ENCODE measurements at places on chromosomes 7 and 10.
A peak's percentile ranks its signal among the peaks of the same experiment; 100 is the strongest.

- peak; percentile 25 for DNase-seq
These were observed 91.0 kb upstream of the NFE2L3 start for GRCh38 chr7:26060733-26061677.

DNA sequence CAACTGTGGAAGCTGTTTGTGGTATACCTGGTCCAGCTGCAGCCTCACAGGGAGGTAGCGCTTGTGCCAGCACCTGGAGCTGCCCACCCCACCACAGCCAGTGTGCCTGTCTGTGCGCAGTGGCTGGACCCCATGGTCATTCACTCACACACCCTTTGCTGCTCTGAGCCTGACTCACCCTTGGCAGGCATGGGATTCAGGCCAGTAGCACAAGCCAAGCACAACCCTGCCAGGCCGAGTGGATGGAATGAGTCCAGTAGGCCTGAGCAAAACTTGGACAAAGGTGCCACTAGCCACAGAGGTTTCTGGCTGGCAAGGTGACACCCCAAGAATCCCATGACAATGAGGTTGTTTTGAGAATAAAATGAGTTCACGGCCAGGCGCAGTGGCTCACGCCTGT, 19.0 kb downstream of the RBM48 start:
- no peak for DNase-seq

DNA sequence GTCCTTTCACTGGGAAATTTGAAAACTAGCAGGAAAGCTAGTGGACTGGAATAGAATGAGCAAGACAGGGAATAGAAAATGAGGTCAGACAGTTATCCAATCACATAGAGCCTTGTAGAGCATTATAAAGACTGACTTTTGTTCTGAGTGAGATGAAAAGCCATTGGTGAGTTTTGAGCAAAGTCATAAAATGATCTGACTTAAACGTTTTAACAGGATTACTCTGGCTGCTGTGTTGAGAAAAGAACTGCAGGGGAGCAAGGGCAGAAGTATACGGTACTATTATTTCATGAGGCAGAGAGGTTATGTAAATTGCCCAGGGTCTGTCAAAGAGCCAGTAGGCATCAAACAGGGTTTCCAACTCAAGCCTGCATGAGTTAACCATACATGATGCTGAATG, 393.4 kb downstream of the TFEC start:
- DNase-seq, result no peak

GRCh38 chr7:12686891-12687717, at the start of gene ARL4A:
Gene ARL4A, plus strand, starts transcription at chr7:12687633. Its CDS starts 622 bp downstream, at chr7:12688255.
- peak; percentile 99 for DNase-seq

DNA sequence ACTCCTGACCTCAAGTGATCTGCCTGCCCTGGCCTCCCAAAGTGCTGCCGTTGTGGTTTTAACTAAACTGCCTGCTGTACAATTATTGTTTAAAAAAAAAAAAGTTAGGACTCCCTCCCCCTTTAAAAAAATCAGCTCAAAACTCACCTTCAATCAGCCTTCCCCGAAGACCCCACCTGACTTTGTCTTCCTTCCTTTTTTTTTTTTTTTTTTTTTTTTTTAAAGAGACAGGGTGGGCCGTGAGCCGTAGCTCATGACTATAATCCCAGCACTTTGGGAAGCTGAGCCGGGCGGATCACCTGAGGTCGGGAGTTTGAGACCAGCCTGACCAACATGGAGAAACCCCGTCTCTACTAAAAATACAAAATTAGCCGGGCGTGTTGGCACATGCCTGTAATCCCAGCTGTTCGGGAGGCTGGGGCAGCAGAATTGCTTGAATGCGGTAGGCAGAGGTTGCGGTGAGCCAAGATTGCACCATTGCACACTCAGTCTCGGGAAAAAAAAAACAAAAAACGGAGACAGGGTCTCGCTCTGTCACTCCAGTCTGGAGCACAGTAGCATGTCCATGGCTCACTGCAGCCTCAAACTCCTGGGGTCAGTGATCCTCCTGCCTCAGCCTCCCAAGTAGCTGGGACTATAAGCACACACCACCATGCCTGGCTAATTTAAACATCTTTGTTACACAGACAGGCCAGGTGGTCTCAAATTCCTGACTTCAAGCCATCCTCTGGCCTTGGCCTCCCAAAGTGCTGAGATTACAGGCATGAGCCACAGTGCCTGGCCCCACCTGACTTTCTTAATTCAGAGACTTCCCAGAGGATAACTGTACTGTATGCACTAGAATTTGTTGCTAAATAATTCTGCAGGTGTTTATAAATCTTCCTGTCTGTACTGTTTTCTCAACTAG, 3.2 kb downstream of the FIS1 start:
- no peak for DNase-seq

GRCh38 chr7:92697414-92697813, 107.2 kb upstream of the FAM133B start:
- no peak for DNase-seq

GRCh38 chr7:33815336-33815735, 90.0 kb upstream of the BMPER start:
- DNase-seq, result no peak

DNA sequence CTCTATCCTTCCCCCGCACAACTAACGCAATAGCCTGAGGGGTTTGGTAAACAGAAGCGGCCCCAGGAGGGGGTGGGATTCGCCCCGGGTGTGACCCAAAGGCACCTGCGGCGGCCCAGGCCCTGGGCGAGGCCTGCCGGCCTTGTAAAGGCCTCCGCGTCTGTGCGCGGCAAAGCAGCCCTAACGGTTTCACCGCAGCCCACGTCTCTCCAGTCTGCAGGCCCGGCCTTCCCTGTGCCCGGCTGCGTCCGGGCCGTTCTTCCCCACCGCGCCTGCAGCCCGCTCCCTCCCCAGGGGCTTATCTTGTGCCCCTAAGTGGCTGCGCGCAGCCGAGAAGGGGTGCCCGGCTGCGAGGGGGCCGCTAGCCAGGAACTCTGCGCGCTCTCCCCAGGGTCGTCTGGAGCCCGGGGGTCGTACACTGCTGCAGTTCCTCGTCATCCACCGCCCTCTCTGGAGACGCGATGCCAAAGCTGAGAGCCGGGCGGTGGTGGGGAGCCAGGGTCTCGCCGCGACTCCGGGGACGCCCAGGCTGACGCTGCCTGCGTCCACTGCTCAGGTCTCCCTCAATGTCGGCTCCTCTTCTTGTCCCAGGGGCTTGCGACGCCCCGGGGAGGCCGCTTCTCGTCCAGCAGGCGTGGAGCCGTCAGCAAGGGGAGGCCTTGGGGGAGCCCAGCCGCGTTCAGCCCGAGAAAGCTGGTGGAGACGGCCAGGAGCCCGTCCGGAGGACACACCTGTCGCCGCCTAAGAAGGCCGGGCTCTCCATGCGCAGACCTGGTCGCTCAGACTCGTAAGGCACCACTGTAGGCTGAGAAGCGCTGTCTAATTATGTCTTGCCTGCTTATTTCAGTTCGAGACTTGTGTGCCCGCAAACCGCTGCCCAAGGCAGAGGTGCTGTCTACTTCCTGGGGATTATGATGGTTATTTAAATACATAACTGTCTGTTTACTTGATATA, 132.3 kb downstream of the SPAG6 start:
- peak; percentile 60 for DNase-seq

- no peak for DNase-seq
These were observed 4.8 kb upstream of the CYP3A43 start for GRCh38 chr7:99822731-99823718.

DNA sequence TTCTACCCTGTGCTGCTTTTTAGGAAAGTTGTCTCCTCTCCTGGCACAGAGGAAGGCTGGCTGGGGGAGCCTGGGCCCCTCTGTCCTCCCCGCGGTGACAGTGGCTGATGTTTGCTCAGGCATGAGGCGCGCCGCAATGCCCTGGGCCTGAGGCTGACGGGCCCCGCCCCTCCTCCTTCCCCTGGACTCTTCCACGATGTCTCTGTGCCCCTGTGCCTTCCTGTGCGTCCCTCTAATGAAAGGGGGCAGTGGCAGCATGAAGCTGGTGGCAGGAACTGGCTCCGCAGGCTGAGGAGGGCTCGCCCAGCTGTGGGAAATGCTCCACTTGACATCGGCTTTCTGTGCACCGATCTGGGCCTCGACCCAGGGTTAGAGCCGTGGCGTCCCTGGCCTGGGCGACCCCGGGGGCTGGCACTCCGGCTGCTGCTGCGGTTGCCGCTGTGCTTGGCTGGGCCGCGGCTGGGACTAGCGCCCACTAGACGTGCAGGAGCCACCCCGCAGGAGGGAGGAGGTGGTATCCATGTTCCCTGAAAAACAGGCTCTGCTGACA, 67.9 kb downstream of the ZNF680 start:
- DNase-seq, result no peak

GRCh38 chr10:38072552-38072951, 21.6 kb upstream of the ZNF37A start:
- DNase-seq, result no peak

DNA sequence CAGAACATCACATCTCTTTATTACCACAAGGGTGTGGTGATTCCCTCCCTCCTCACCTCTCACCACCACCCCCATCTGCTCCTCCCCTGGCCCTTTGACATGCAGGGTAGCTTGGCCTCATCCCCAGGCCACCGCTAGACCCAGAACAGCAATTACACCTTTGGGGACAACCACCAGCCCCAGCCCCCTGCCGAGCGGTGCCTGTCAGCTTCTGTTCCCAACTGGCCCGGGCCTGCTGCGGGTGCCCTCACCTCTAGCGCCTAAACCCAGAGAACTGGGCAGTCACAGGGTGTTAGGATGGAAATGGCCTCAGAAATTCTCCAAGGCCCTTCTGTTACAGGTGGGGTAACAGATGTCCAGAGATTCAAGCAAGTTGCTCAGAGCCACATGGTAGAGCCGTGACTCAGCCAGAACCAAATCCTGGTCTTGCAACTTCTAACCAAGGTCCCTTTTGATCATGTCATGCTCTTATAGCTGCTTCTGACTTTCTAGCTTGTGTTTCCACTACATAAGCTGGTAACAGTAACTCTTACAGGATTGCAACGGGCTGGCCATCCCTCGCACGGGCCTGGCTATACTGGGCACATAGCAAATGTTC, 78.0 kb downstream of the PRKAG2 start:
- DNase-seq, result no peak

GRCh38 chr7:98456866-98457265, 56.0 kb upstream of the BAIAP2L1 start:
- no peak for DNase-seq

GRCh38 chr10:31317652-31318381, 1.2 kb upstream of the ZEB1 start:
- no peak for DNase-seq

DNA sequence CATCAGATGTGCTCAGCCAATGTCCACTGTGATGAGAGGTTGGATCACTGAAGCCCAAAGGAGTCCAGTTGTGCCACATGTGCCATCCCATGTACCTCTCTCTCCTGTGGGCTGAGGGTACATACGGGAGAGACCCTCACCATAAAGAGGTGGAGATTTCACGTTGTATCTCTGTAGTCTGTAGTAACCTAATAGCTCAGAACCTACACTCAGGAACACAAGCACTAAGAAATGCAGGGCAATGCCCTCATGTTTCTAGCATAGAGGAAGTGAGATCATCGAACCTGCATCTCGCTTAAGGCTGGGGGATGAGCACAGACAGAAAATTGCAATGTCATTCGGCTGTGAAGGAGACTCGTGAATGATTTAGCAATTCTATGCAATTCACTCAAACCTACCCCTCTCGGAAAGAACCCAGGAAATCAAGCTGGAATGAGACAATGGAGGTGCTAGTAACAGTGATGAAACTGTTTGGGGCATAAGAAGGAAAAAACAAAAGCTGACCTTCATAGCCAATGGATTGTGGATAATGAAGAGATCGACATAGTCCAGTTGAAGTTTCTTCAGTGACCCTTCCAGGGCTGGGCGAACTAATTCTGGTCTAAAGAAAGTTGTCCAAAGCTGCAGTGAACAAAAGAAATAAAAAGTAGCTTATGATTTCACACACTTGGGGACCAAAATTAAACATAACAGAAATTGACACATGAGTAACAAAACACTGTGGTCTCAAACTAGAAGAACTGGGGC, 80.3 kb upstream of the UCN3 start:
- DNase-seq, result no peak

GRCh38 chr10:34607894-34608293, 207.2 kb downstream of the PARD3 start:
- peak; percentile 75 for DNase-seq

DNA sequence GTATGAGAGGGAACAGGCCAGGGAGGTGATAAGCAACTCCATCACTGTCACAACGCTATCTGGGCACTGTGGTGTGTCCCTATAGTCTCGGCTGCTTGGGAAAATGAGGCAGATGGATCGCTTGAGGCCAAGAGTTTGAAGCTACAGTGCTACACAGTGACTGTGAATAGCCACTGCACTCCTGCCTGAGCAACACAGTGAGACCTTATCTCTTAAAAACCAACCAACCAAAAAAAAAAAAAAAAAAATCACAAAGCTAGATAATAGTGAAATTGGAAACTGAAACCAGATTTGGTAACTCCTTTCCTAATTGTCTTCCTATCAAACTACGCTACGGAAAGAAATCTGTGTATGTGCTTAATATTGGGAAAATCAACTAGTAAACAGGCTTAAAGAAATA, 14.1 kb downstream of the MICU1 start:
- DNase-seq, result peak; percentile 62

DNA sequence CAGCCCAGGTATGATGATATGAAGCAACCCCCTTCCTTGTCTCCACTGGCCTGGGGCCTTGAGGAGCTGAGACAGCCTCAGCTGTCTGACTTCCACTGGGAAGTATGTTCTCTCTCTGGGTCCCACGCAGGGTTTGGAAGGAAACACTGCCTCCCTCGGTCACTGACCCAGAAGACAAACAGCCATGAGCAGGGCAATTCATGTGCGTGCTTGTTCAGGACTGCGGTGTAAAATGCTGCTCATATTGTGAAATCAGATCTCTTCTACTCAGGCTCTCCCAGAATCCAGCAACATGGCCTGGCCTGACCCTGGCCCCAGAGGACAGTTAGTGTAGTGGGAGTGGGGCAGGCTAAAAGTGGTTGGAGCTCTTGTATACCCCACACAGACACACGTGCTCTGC, 2.8 kb downstream of the CLCN1 start:
- DNase-seq, result no peak

GRCh38 chr7:148290538-148290937, 300.0 kb upstream of the C7orf33 start:
- no peak for DNase-seq
